ENCODE measurements at places on chromosomes 7 and 10.

GRCh38 chr7:41708581-41709358 lies 5.9 kb upstream of the INHBA start:
- no peak for DNase-seq

- DNase-seq, result no peak
Measured at GRCh38 chr10:101226491-101227428, 2.5 kb downstream of the LBX1 start.

- DNase-seq, result no peak
Measured at GRCh38 chr10:53223851-53224250, 451.3 kb upstream of the MBL2 start.

GRCh38 chr7:132509643-132510042 lies 66.6 kb downstream of the PLXNA4 start:
- no peak for DNase-seq

DNA sequence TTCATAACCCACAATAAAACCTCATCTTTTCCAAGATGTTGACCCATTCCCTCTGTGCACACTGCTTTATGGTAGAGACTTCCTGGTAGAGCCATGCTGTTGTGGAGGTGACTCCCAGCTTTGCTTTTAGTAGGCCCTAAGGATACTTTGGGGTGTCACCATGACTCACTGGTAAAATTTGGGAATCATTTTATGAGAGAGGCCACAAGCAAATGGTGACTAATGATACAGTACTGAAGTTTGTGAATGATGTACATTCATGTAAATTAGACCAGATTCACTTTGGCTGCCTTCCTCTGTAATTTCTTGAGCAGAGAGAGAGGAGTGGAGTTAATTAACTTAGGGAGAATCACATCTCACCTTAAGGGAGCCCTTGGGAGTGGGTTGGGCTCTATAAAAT lies 686.5 kb downstream of the LRMDA start:
- no peak for DNase-seq

- no peak for DNase-seq
Measured at GRCh38 chr10:86108696-86109095, 257.9 kb downstream of the GRID1 start.

DNA sequence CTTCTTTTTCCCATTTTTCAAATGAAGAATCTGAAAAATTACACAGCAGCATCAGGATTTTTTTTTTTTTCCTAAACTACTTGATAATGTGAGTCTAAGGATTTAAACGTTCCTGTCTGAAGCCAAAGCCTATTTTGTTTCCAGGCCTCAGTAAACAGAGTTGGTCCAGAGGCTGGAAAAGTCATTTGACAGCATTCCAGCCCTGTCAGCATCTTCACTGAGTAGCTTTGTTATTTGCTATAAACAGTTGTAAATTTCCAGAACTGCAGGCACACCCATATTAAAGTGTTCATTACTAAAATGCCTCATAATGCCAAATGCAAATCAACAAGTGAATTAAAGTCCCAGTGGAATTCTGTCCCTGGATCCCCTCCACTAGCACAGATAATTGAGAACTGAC lies 35.5 kb upstream of the KMT2E start:
- no peak for DNase-seq

GRCh38 chr7:18086165-18087025 lies 58.7 kb upstream of the PRPS1L1 start:
- DNase-seq, result no peak

DNA sequence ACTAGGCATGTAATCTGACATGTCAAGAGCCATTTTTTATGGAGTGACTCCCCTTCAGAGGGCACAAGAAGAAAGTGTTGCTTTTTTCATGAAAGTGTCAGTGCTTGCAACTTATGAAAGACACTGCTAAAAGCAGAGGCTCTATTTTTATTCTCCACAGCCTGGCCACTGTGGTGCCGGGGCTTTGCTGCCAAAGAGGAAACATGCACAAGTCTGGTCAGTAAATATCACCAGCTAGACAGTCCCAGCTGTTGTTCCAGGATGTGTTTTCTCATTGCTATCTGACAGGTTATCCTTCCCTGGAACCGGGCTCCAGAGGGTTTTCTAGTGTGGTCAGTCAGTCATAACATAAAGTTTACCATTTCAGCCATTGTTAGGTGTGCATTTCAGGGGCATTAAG lies 180.7 kb upstream of the PITRM1 start:
- no peak for DNase-seq

DNA sequence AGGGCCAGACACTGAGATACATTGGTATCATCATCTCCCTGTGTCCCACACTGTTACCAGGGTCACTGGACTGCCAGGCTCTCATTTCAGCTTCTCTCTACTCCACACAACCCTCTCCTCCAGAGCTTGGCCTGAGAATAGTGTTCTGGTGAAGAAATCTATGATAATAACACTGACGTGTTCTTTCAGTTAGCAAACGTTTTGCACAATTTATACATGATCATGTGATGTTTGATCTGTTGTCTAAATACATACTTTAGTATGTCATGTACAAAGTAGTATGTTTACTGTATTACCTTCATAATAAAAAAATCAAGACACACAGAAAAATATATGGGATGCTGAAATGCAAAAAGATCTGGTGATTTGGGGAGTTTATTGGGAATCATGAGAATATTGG lies 5.0 kb downstream of the SLC16A9 start:
- no peak for DNase-seq

DNA sequence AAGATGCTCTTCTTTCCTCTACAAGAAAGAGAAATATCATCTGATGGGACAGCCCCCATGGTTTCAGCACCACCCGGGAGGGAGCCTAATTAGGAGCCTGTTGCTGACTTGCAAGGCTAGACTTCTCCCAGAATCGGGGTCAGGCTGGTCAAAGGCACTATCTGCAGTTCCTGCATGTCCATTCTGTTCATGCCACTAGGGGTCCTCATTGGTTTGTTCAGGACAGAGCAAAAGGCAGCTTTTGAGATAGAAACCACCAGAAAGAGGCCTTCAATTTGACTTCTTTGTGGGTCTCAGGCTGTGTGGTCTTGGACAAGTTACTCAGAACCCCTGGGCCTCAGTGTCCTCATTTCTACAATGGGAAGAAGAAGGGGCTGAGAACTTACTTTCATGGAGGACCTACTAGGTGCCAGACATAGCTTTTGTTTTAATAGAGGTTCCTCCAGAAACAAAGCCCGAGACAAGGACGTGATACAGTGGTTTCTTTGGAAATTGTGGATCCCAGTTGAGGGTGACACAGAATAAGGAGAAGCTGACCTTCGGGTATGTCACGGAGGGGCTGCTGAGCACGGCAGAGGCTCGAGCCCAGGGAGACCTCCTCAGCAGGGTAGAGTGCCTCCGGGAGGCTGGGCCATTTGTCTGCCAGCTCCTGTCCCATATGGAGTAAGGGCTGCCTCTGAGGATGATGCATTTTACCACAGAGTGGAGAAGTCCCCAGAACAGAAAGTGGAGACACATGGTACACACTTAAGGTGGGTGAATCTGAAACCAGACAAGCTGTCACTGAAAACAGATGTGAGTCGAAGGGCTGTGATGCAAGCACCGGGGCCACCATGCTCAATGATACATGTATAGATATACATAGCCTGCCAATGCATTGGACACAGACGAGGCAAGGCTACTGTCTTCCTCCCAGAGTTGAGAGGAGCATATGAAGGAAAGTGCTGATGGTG lies 33.1 kb upstream of the NEUROD6 start:
- DNase-seq, result no peak

GRCh38 chr10:27819781-27820531 lies 74.3 kb upstream of the MKX start:
- DNase-seq, result no peak

- DNase-seq, result no peak
Measured at GRCh38 chr10:13276749-13277365, 23.0 kb downstream of the PHYH start.

- DNase-seq, result no peak
Measured at GRCh38 chr7:92158660-92159575, 20.0 kb downstream of the LRRD1 start.

DNA sequence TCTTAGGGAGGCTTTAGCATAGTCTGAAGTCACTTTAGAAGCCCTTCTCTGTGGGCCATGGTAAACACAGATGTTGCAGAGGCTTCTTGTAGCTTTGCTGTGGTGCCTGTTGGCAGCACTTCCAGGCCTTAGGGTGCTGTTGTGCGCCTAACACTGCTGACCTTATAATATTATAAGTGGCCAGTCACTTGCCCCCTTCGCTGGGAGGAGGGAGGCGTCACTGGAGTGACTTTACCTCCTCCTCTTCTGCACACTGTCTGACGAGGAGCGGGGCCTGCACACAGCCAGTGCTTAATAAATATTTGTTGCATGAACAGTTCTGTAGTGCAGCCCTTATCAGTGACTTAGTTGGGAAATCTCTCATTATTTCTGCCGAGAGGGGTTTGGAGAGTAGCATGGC lies 63.3 kb downstream of the WDR37 start:
- no peak for DNase-seq

GRCh38 chr7:23475576-23475839 lies 5.2 kb upstream of the IGF2BP3 start:
- DNase-seq, result no peak

DNA sequence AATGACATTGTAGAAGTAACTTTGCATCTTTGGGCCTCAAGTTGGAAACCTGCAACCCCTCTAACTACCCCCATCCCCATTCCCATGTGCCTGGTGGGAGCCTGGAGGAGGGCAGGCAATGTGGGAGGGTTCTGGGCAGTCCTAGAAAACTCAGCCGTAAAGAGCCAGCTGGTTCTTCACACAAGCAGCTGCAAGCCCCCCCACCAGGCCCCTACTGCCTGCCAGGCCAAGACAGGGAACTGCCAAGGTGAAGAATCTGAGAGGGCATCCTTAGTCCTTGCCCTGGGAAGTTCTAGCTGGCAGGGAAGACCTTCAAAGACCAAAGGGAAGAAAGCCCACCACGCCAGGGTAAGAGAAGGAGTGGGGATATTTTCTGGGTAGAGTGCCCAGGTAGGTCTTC lies 12.2 kb upstream of the INMT start:
- no peak for DNase-seq

DNA sequence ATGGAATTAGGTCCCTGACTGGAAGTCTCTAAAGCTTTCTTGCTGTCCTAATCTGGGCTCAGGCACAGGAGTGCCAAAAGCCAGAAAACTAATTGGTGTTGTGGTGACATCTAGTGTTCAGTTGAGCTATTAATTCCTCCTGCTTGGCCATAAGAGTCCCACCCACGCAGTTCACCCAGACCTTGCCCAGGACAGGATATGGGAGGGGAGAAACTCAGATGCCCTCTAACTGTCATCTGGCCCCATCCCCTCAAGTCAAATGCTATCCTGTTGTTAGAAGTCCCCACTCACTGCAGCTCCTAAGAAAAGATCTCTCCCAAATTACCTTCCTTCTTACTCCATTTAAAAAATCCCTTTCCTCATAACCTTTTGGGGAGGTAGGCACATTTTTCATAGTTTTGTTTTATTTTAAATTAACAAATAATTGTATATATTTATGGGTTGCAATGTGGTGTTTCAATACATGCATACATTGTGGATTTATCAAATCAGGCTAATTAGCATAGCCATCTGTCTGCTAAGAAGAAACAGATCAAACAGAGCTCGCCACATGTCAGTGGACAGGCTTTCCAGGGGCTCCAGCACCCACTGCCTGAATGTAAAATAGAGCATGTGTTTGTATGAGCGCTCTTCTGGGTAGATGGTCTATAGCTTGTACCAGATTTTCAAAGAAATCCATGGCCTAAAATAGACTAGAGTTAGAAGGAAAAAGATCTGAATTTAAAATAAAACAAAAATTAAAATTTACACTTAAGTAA lies 84.0 kb downstream of the GSAP start:
- DNase-seq, result no peak

DNA sequence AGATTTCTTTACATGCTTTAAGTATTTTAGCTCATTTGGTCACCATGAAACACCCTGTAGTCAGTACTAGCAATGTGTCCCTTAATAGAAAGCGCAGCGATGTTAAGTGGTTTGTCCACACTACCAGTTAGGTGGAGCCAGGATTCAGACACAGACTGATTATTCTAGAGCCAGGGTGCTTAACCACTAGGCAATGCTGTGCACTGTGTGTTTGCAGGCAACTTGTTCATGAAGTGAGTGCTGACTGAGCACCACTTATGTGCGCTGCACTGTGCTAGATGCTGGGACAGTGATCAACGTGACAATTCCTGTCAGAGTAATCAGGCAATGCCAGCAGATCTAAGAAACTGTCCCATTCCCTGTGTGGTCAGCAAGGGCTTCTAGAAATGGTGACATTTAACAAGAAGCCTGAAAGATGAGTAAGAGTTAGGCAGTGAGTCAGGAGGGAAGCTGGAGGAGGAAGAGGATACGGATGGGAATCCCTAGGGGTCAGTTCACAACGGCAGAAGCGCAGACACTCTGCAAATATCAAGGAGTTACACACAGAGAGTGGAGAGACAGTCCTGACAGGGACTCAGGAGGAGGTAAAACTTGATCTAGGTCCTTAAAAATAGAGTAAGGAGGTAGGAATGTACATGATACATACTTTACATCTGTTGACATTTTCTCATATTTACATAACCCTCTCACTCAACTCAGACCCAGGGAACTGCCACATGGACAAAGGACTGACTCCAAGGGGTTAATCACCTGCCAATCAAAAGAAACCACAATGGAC lies 69.7 kb upstream of the EGR2 start:
- DNase-seq, result no peak

GRCh38 chr10:1602037-1602484 lies 135.3 kb downstream of the ADARB2 start:
- no peak for DNase-seq

GRCh38 chr7:43467846-43468245 lies 115.1 kb upstream of the STK17A start:
- DNase-seq, result no peak

- no peak for DNase-seq
Measured at GRCh38 chr7:14137676-14138075, 148.2 kb upstream of the ETV1 start.

GRCh38 chr7:33722383-33723101 lies 182.8 kb upstream of the BMPER start:
- no peak for DNase-seq

- DNase-seq, result no peak
Measured at GRCh38 chr7:28510026-28510369, 97.7 kb downstream of the CREB5 start.

DNA sequence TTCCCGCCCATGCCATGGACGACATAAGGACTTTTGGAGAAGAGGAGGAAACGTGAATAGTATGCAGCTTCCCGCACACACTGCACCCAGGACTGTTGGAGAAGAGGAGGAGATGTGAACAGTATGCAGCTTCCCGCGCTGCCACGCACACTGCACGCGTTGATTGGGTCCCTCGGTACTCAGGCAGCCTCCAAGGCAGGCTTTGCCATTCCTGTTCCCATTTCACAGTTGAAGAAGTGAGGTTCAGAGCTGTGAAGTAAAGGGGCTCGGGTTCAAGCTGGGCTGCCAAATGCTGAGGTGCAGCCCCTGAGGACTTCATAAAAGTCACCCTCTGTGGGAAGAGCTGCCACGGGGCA lies 147.9 kb upstream of the FAM20C start:
- no peak for DNase-seq

- no peak for DNase-seq
Measured at GRCh38 chr7:70743531-70744325, 388.2 kb upstream of the GALNT17 start.

- no peak for DNase-seq
Measured at GRCh38 chr10:52318136-52318701, 4.1 kb downstream of the DKK1 start.
